ENCODE measurements at places on chromosomes 6 and 20.

- DNase-seq, result no peak
These were observed 490.8 kb downstream of the EPM2A start for GRCh38 chr6:145244349-145245100.

DNA sequence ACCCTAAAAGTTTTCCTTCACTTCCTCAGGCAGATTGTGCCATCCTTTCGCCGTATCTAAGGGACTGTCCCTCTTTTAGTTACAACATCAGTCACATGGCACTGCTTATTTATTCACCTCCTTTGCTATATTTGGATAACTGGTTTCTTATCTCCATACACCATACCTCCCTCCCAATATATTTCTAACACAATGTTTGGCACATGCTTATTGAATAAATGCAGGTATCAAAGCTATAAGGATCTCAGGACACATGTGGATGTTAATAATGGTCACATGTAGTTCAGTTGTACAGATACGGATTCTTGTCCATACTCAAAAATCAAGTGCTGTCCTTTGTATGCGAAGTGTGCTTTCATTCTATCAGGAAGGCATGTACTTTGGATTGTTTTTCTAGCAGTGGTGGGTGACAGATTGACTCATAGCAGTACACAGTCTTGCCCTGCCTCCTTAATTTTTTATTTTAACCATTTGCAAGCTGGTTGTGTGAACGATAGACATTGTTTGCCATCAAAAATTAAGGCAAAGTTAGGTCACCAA, 407.1 kb upstream of the RUNX2 start:
- no peak for DNase-seq

- no peak for DNase-seq
These were observed 57.8 kb upstream of the NKAIN2 start for GRCh38 chr6:123745895-123746294.

DNA sequence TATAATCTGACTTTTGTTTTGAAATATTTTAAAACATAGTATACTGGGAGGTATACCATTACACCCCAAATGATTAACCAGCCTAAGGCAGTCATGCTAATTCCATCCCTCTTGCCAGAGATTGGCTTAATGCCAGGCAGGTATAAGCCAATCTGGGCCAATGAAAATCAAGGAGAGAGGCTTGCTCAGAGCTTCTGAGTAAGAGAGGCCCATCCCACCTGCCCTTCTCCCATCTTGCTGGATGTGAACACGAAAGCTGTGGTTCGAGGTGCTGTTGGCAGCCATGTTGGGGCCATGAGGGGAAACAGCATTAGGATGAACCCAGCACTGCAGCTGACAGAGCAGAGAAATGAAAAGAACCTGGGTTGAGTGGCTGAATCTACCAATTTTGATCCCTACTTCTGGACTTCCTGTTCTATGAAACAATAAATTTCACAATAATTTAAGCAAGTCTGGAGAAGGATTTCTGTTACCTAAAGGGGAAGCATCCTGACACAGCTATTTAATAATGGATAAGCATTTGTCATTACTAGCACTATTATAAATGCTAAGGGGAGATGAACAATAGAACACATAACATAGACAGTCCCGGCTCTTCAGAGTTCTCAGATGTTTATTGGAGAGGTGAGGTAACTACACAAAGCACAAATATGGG, 152.3 kb downstream of the CDC5L start:
- DNase-seq, result no peak

- DNase-seq, result no peak
These were observed 95.5 kb downstream of the FOXC1 start for GRCh38 chr6:1705183-1705582.
